ENCODE measurements at places on chromosomes 2 and 18.

DNA sequence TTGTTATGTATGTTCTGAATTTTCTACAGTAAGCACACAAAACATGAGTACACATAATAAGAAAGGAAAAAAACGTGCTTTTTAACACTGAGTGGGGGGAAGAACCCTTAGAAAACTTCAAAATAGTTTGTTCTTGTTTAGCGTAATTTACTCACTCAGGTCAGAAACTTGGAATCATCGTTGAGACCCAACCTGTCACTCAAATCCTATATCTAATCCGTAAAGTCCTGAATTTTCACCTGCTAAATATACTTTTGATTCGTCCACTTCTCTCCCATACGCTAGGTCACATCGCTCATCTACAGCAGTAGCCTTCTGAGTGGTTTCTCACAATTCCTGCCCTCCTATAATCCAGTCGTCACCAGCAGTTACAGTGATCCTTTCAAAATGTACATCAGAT lies 767 bp downstream of the TPRKB start:
- no peak for DNase-seq

DNA sequence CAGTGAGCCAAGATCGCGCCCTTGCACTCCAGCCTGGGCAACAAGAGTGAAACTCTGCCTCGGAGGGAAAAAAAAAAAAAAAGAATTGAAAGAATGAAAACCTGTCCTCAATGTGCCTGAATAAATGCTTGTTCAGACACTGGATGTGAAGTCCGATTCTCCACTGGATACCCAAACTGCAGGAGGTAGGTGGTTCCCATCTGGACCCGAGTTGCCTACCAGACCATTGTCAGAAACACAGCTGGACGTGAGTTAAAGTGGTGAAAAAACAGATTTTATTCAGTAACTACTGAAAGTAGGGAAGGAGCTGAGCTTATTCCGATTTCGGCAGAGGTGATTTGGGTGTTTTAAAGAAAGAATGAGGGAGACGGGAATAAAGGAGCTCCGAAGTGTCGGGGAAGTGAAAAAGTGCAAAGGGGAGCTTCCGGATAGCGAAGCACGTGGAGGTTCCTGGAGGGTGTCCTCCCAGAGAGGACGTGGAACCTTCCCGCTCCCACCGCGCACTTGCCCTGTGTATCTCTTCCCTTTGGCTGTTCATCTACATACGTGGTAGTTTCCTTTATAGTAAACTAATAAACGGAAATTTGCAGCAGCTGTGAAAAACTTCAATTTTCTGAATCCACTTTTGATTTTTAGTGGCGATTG lies 10.4 kb upstream of the ZDBF2 start:
- DNase-seq, result no peak

DNA sequence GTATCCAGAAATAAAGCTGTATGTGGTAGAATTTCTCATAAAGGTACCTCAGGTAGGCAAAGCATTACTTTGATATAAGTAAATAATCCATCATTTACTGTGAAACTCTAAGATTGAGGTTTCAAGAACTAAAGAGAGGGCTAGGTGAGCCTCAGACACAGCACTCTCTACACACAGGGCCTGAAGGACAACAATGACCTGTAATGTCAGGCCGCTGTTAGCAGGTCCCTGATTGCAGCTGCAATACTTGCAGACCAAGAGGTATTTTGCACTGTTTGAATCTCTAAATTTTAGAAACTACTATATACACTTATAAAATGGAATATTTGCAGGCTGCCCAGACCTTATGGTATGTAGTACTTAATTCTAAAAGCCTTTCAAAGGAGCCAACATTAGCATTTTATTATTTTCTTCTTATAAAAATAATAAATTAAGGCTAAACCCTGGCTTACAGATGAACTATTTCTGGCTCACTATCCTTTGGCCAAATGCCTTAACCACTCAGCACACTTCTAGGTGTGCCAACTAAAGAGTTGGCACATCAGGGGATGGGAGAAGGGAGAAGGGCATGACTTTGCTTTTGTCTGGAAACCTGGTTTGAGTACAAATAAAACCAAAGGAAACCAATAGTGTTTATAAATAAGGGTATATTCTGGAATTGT lies 66.7 kb upstream of the SLC39A10 start:
- DNase-seq, result no peak

- no peak for DNase-seq
Measured at GRCh38 chr2:117190856-117191559, 623.5 kb upstream of the DDX18 start.

DNA sequence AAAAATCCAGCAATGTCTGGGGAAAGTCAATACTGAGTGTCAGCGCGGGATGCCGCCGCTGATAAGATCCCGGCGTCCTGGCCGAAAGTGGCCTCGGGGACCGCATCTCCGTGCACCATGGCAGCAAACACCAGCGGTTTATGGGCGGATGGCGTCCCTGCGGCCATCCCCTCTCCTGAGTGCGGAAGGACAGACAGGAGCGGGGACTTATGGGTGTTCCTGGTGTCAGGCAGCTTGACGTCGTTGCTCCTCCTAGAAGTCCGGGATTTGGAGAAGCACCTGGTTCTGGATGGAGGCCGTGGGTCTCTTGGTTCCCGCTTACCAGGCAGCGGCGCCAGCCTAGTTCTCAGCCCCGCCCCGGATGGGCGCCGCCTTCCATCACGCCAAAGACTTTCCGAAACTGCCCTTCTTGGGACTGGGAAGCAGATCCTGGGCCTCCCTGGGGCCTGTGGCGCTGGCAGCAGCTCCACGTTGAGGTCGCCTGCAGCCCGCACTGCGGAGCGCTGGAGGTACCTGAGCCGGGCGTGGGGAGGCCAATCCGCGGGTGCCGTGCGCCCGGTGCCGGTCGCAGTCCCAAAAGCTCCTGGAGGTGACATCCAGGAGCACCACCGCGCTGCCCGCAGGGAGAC lies 119.1 kb downstream of the CCDC74A start:
- DNase-seq, result no peak

Data from activated CD4-positive, alpha-beta T cell treated with anti-CD3 and anti-CD28 coated beads, Interleukin-2, Interleukin-4, amounts not matched to agents 100 ng/mL and 50 ng/mL, durations not matched to agents 16 hours and 8 hours (primary cell).